ENCODE measurements at places on chromosomes 6 and 20.

- no peak for DNase-seq
Measured at GRCh38 chr6:42599558-42599957, 35.7 kb downstream of the UBR2 start.

DNA sequence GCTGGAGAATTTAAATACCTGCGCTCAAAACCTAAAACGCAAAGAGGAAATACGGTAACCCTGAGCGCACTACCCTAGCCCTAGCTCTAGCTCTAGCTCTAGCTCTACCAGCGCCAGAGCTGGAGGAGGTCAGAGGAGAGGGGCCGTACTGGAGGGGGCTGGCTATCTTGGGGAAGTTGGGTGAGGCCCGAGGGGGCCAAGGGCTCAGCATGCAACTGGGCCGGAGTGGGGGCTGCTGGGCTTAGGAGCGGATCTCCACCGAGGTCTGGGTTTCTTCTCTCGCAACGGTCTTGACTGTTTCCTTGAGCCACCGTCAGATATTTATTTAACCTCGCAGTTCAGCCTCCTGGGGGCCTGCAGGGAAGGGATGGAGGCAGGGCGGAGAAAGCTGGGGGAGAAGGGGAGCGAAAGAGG is 91.0 kb downstream of the NCR2 start:
- DNase-seq: no peak

GRCh38 chr20:48983423-48984400 is 62.2 kb downstream of the ARFGEF2 start:
- no peak for DNase-seq

GRCh38 chr6:29748391-29749307 is 25.4 kb downstream of the HLA-F start:
- DNase-seq: peak; percentile 96

DNA sequence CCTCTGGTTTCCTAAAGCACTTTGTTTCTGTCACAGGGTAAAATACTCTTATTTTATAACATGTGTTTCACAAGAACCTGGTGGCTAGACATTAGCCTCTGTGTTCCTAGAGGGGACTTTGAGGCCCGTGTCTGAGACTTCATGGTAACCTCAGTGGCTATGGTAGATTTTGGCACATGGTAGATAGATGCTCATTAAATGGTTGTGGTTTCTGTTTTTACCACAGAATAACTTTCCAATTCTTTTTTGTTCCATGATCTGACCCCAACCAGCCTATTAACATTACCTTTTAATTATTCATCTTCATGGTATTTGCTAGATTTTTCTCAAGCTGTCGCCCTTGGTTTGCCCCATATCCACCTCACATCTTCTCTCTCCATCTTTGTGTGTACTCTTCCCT is 34.3 kb downstream of the CCN2 start:
- DNase-seq: no peak

- DNase-seq: no peak
Measured at GRCh38 chr6:112233847-112234246, 20.5 kb downstream of the LAMA4 start.

GRCh38 chr20:43710370-43711044 is 16.3 kb downstream of the GTSF1L start:
- peak; percentile 68 for DNase-seq

- peak; percentile 24 for DNase-seq
Measured at GRCh38 chr6:13012977-13013680, 296.6 kb downstream of the PHACTR1 start.

DNA sequence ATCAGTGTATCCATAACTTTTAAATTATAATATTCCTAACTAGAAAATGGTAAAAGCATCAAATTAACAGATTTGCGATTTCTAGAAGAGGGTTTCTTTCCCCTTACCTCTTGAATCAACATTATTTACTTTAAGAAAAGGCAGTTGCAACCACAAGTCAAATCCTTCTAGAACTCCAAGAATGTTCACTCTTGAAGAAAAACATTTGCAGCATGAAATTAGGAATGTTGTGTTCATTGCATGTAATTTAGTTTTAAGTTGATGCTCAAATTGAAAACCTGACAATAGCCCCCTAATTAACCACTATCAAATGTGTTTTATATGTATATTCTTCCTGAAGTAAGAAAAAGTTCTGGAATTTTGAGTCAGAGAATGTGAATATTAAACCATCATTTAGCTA is 2.3 kb upstream of the REV3L start:
- DNase-seq: no peak

GRCh38 chr6:3151691-3152090 is 5.7 kb downstream of the TUBB2A start:
- no peak for DNase-seq

DNA sequence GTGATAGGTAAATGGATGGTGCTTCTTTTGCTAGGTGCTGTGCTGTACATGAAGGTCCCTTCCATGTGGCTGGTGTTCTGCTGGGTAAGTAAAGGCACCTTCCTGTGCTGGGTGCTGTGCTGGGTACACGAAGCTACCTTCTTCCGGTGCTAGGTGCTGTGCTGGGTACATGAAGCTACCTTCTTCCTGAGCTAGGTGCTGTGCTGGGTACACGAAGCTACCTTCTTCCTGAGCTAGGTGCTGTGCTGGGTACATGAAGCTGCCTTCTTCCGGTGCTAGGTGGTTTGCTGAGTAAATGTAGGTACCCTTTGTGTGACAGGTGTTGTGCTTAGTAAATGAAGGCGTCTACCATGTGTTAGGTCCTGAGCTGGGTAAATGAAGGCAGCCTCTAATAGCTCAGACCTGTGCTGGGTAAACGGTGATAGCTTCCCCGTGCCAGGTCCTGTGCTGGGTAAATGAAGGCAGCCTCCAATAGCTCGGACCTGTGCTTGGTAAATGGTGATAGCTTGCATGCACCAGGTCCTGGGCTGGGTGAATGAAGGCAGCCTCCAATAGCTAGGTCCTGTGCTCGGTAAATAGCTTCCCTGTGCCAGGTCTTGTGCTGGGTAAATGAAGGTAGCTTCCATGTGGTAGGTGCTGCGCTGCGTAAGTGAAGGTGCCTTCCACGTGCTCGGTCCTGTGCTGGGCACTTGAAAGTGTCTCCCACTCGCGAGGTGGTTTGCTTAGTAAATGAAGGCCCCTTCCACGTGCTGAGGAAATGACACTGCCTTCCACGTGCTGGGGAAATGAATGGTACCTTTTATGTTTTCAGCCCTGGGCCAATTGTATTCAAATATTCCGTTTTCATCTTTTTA is 115.5 kb downstream of the ERMARD start:
- DNase-seq: no peak

DNA sequence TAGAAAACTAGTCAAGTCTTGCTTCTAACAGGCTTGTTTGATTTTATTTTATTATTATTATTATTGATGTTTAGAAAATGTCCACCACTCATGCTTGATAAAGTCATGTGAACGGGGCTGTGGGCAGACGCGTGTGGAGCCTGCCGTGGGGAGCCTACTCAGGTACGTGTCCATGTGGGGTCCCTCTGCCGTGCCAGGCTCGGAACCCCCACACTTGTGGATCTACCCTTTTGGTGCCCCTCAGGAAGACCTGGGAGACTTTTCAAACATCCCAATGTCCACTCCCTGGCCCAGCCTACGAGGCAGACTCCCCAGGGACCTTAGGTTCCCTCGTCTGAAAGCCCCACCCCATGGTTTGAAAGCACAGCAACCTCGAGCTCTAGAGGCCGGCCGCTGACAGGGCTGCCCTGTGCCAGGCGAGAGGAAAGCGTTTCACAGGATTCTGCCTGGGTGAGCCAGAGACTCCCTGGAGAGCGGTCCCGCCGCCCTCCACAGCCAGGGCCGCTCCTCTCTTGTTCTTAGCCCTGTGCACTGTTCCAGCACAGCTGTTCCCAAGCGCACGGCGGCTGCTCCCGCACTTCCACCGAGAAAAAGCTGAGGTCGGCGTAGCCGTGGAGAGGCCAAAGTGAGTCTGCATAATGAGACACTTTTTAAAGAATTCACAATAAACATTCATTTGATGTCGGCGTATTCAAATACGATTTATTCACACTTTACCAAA is 249.7 kb downstream of the TTLL2 start:
- DNase-seq: no peak

DNA sequence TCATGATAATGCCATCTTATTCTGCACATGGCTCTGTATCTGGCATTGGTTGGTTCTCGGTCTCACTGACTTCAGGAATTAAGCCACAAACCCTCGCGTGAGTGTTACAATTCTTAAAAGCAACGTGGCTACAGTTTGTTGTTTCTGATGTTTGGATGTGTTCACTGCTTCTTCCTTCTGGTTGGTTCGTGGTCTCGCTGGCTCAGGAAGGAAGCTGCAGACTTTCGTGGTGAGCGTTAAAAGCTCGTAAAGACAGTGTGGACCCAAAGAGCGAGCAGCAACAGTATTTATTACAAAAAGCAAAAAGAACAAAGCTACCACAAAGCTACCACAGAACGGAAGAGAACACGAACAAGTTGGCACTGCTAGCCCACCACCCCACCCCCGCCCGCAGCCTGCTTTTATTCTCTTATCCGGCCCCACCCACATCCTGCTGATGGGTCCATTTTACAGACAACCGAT is 51.1 kb downstream of the MYLIP start:
- no peak for DNase-seq

DNA sequence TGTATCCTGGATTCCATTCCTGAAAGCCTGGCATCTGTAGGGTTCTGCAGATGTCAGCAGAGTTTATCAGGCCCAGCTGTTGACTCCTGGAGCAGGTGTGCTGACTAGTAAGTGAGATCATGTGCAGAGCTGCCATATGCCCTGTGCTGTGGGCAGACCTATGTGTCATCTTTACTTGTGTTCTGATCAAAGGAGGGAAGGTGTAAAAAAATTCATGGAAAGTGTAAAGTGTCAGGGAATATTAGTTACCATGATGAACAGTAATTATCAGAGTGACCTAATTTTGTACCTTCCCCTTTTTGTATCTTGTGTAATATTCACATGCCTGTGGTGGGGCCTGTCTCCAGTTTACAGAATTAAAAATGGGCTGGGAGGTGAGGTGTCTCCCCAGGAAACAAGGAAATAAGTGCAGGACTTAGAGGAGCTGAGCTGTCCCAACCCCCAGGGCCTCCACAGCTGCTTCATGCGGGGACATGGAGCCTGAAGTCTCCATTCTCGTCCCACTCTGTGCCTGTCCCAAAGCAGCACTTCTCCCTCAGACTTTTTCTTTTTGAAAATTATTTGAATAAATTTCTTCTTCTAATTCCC is 148.2 kb upstream of the GGTLC1 start:
- DNase-seq: no peak

DNA sequence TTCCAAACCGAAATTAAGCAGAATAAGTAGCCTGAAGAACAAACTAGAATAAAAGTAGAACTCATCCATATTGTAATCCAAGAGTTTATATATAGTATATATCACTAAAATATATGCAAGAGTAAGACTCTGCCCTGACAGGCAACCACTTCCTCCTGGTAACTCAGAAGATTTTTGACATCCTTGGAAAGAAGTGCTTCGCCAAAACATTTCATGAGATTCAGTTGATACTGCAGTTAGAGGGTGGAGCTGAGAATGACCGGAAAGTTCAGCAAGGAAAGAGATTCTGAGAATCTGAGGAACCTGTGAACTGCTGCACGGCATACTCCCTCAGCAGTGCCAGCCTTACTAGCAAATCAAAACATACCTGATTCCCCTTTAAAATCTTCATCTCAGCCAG is 79.6 kb downstream of the CDK19 start:
- no peak for DNase-seq

DNA sequence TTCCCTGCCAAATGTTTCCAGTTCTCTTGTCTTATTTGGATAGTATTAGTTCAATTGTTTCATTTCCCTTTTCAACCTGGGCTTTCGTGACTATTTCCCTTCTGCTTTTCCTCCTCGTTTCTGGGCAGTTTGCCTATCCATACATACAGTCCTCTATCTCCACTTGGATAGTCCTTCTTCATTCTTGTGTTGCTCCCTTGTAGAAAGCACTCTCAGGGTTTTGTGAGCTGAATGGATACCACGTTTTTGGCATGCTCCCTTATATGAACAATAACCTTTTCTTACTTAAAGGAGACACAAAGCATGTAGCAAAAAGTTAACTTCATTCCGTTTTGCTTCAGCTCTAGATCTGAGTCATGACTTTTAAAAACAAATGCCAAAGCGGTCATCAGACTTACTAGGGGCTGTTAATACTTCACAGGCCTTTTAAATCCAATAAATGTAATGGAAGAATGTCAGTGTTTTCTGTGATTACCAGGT is 16.6 kb downstream of the CRYBG1 start:
- no peak for DNase-seq

- no peak for DNase-seq
Measured at GRCh38 chr6:56753811-56754210, 111.1 kb upstream of the DST start.

GRCh38 chr6:26124781-26125685 is 37.8 kb downstream of the HFE start:
- no peak for DNase-seq

- no peak for DNase-seq
Measured at GRCh38 chr20:63966944-63967322, 2.8 kb downstream of the ZNF512B start.

DNA sequence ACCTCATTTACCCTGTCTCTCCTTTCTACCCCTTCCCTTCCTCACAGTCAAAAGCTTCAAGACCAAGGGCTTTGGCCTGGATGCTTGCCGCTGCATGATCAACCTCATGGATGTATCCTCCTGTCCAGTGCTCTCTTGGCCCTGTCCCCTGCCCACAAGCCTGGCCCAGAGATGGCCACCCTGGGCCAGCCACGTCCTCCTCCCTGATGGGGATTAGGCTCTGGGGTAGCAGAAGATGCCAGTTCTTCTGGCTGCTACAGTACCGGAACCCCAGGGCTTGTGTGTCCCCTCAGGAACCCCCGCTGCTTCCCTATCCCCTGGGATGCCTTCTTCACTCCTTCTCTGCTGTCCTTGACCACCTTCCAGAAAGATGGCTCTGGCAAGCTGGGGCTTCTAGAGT is 22.3 kb downstream of the CAPN11 start:
- DNase-seq: peak; percentile 23

- DNase-seq: peak; percentile 51
Measured at GRCh38 chr6:10528158-10528981, 7.2 kb downstream of the GCNT2 start.

DNA sequence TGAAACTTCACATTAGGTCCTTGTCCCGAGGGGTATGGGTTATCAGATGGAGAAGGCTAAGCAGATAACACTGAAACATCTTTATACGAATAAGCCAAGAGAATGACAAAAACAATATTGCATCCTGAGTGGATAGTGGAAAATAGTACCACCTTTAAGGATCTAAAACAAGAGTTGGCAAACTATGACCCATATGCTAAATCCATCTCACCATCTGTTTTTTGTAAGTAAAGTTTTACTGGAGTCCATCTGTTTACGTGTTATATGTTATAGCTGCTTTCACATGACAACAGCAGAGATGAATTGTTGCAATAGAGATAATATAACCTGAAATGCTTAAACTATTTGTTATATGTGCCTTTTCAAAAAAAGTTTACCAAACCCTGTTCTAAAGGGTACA is 76.1 kb upstream of the TRDN start:
- DNase-seq: no peak

- no peak for DNase-seq
Measured at GRCh38 chr6:90446164-90446563, 140.7 kb downstream of the MAP3K7 start.

All from GM13976 (cell line).